Heart right ventricle (tissue), 16 donors: ENCODE measurements at places on chromosomes 1 and 21.

DNA sequence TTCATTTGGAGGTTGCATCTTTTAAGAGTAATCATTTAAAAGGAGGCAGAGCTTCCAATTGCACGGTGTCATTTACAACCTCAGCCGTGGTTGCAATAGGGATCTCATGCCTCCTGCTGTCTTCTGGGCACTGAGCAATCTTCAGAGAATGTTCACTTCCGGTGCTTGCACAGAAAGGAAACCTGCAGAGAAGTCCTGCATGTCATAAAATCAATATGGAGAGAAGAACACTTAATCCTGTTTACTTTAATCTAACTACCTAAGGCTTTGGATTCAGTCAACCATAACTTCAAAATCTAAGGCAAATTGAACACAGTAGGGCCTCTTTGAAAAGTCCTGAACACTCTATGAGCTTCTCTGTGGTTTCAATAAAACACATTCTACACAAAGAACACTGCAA, 11.3 kb upstream of the MAP10 start:
- DNase-seq, result no peak

DNA sequence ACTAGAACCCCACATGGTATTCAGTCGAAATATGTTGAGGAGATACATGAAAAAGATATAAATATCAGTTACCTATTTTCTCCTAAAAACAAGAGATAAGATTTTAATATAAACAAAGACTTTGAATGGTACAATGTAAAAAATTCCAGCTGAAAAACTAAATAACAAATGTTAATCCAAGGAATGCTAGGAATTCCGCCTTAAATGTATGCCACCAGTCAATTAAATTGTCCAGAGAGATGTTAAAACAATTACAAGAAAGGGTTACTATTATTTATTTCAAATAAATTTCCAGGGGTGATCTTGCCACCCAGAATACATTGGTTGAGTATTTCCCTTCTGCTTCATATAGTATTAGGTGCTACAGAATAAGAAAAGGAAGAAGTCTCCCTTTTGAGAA, 4.2 kb downstream of the ADSS2 start:
- DNase-seq, result no peak

- DNase-seq, result no peak
These were observed 21.3 kb downstream of the DMBX1 start for GRCh38 chr1:46510998-46511365.

DNA sequence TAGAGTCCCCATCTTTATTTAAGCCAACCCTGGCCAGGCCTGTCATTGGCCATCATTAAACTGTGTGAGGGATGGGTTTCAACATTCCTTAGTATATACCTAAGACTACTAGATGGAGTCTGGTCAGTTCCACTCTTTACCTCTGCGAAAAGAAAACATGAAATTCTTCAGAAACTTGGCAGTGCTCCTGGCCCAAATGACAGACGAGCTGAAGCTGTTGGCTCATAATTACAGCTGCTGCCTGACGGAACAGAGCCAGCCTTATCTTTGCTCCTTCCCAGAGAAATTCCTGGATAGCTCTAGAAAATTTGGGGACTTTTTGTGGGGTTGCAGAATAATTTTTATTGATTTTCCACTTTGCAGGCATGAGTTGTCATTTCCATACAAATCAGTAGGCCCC, 30.4 kb downstream of the NPHS2 start:
- DNase-seq, result no peak

DNA sequence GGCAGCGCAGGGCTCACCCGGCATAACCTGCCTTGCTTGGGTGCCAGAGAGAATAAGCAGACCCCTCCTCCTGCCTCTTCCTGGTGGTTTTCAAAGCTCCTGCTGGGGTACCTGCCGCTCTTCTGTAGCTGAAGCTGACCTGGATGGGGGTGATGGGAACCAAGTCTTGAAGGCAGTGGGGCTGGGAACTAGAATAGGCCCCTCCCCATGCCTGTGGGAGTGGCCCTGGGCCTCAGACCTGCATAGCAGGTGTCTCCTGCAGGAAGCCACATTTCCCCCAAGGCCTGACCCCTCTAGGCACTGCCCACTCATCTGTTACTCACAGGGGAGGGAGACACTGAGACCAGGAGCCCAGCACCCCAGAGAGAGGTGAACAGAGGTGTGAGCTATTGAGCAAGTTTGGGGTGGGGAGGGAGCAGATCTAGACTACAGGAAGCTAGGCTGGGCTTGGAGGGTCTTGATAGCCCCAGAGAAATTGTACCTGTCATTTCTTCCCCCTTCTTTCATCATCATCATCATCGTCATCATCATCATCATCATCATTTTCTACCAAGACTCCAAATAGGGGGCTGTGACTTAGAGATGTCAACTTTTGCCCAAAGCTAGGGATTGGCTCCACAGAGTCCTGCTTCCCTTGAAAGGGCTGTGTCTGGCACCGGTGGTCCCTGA, 10.1 kb downstream of the PADI1 start:
- DNase-seq, result no peak

- no peak for DNase-seq
These were observed 18.0 kb downstream of the ALDH4A1 start for GRCh38 chr1:18884419-18884717.

DNA sequence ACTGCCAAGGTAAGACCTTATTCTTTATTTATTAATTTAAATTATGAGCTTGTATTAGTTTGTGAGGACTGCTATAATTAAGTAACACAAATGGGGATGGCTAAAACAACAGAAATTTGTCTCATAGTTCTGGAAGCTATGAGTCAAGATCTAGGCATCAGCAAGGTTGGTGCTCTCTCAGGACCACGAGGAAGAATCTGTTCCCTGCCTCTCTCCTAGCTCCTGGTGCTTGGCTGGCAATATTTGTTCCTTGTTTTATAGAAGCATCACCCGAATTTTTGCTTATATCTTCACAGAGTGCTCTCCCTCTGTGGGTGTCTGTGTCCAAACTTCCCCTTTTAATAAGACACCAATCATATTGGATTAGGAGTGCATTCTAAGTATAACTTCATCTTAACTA, 41.4 kb upstream of the CCDC190 start:
- DNase-seq, result no peak

GRCh38 chr21:41763398-41763931, 3.4 kb downstream of the RIPK4 start:
- DNase-seq, result no peak

DNA sequence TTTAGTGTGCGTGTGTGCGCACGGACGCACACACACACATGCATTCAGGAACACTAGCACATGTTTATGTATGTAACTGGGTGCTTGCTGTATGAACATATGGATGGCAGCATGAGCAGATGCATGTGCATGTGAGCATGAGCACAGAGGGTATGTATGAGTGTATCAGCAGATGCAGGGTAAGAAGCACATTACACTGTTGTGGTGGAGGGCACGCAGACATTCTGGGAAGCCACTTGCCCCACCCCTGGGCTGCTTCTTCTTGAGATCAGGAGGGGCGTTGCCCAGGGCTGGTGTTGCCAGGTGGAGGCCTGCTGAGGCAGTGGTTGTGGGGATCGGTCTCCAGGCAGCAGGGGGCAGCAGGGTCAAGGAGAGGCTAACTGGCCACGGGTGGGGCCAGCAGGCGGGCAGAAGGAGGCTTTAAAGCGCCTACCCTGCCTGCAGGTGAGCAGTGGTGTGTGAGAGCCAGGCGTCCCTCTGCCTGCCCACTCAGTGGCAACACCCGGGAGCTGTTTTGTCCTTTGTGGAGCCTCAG, 3.9 kb upstream of the P3R3URF start:
- DNase-seq, result no peak
